ENCODE measurements at places on chromosomes 4 and X.

DNA sequence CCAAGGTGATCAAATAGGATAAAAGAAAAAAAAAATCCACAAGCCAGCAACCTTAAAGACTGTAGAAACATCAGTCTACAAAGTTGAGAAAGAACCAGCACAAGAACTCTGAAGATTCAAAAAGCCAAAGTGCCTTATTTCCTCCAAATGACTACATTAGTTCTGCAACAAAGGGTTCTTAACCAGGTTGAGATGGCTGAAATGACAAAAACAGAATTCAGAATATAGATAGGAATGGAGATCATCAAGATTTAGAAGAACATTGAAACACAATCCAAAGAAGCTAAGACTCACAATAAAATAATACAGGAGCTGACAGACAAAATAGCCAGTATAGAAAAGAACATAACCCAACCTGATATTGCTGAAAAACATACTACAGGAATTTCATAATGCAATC lies 156.5 kb upstream of the ZCCHC13 start:
- DNase-seq: no peak
- H3K4me1 ChIP-seq: no peaks in the 10 kb centered on the region
- no peaks in the 10 kb centered on the region for H3K27me3 ChIP-seq
- H3K27ac ChIP-seq: no peak overlapping the region

DNA sequence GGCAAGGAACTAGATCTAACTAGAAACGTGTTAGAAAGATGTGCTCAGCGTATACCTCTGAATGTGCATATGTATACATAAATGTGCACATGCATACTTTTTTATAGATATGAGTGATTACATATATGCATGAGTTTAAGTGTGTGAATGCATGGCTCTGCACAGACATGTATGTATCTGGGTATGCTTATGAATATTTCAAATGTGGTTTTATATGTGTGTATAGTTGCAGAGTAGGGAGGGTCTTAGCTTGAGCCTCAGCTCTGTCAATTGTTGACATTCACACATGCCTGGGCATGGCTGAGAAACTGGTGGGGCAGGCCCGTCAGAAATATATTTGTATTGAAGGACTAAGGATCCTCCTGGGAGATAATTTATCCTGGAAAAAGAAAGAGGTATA lies 31.1 kb downstream of the RAP2C start:
- no peaks in the 10 kb centered on the region for H3K36me3 ChIP-seq
- no peak for DNase-seq
- H3K4me3 ChIP-seq: no peak overlapping the region
- H3K27ac ChIP-seq: no peak overlapping the region
- no peaks in the 10 kb centered on the region for H3K27me3 ChIP-seq

GRCh38 chr4:110636171-110636679 lies 13.3 kb upstream of the PITX2 start:
- H3K4me3 ChIP-seq: peak overlapping the region; percentile 7
- H3K4me1 ChIP-seq: no peaks in the 10 kb centered on the region
- no peak for DNase-seq
- no peak overlapping the region for H3K27ac ChIP-seq
- H3K36me3 ChIP-seq: no peaks in the 10 kb centered on the region

- no peak for DNase-seq
- H3K36me3 ChIP-seq: peaks cover 3% of the 10 kb centered on the region
- H3K27ac ChIP-seq: no peak overlapping the region
- H3K4me1 ChIP-seq: no peaks in the 10 kb centered on the region
- H3K4me3 ChIP-seq: no peak overlapping the region
- H3K27me3 ChIP-seq: no peaks in the 10 kb centered on the region
Observed at GRCh38 chr4:129043523-129043922, 49.8 kb downstream of the SCLT1 start.

- H3K4me3 ChIP-seq: no peak overlapping the region
- DNase-seq: no peak
- no peaks in the 10 kb centered on the region for H3K4me1 ChIP-seq
- no peak overlapping the region for H3K27ac ChIP-seq
- H3K27me3 ChIP-seq: no peaks in the 10 kb centered on the region
Observed at GRCh38 chr4:82515705-82516104, 46.1 kb downstream of the TMEM150C start.

- H3K27ac ChIP-seq: peak overlapping the region; percentile 63
- H3K27me3 ChIP-seq: no peaks in the 10 kb centered on the region
- DNase-seq: peak; percentile 82
- no peak overlapping the region for H3K4me3 ChIP-seq
- no peaks in the 10 kb centered on the region for H3K36me3 ChIP-seq
- no peaks in the 10 kb centered on the region for H3K4me1 ChIP-seq
Observed at GRCh38 chr4:128386761-128387599, 99.4 kb upstream of the PGRMC2 start.

GRCh38 chr4:137998666-137999429 lies 243.3 kb downstream of the SLC7A11 start:
- DNase-seq: no peak
- H3K27me3 ChIP-seq: no peaks in the 10 kb centered on the region
- no peaks in the 10 kb centered on the region for H3K36me3 ChIP-seq
- no peaks in the 10 kb centered on the region for H3K4me1 ChIP-seq
- no peak overlapping the region for H3K4me3 ChIP-seq

- no peak for DNase-seq
- no peak overlapping the region for H3K27ac ChIP-seq
- no peaks in the 10 kb centered on the region for H3K27me3 ChIP-seq
- no peaks in the 10 kb centered on the region for H3K36me3 ChIP-seq
- H3K4me1 ChIP-seq: no peaks in the 10 kb centered on the region
Observed at GRCh38 chrX:69031971-69032391, 133.3 kb downstream of the PJA1 start.

DNA sequence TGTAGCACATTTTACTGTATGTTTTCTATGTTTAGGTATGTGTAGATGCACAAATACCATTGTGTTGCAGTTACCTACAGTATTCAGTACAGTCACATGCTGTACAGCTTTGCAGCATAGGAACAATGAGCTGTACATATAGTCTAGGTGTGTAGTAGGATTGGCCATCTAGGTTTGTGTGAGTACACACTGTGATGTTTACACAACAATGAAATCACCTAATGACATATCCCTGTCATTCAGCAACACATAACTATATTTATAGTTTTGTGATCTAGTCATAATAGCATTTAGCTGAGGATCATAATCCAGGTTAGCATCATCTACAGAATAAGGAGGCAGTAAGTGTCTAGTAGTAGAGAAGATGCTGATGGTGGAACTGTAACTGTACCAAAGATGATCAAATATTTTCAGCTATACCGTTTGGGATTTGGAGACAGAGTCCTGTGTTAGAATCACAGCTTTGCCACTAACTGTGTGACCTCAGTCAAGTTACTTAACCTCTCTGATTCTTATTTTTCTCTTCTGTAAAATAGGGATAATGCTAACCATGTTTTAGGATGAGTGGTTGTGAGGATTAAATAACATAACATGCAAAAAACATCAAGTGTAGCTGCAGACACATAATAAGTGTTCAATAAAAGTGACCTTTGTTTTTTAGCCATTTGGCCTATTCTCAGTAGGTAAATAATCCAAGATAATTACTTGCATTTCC lies 73.3 kb downstream of the LIMCH1 start:
- H3K36me3 ChIP-seq: no peaks in the 10 kb centered on the region
- DNase-seq: no peak
- H3K27ac ChIP-seq: no peak overlapping the region
- no peaks in the 10 kb centered on the region for H3K27me3 ChIP-seq
- peaks cover 2% of the 10 kb centered on the region for H3K4me1 ChIP-seq
- H3K4me3 ChIP-seq: no peak overlapping the region

DNA sequence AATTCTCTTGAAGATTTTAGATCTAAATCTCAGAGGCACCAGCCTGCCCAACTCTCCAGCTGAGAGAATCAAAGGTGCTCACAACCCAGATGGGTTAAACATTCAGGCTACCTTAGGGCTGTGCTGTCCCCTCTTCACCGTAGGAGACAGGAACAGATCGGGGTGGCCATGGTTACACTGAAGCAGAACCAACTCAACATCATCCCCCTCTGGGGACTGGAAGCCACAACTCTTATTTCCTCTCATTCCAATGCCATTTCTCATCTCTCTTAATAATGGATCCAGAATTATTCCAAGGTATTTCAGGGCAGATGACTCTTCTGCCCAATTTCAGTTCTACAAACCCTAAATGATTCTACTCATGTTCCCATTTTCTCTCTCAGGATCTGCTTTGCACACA lies 109.7 kb downstream of the NKX6-1 start:
- H3K4me3 ChIP-seq: no peak overlapping the region
- no peaks in the 10 kb centered on the region for H3K4me1 ChIP-seq
- no peaks in the 10 kb centered on the region for H3K36me3 ChIP-seq
- DNase-seq: no peak
- no peak overlapping the region for H3K27ac ChIP-seq

- H3K4me3 ChIP-seq: no peak overlapping the region
- DNase-seq: peak; percentile 42
- H3K27me3 ChIP-seq: no peaks in the 10 kb centered on the region
- H3K4me1 ChIP-seq: no peaks in the 10 kb centered on the region
- H3K36me3 ChIP-seq: peaks cover 21% of the 10 kb centered on the region
- peak overlapping the region; percentile 18 for H3K27ac ChIP-seq
Observed at GRCh38 chr4:87353592-87353991, 30.9 kb upstream of the HSD17B13 start.

- H3K36me3 ChIP-seq: no peaks in the 10 kb centered on the region
- H3K4me1 ChIP-seq: no peaks in the 10 kb centered on the region
Observed at GRCh38 chrX:86148024-86148511, at the start of gene DACH2. TSS of gene DACH2 (plus strand) at chrX:86148451.

- H3K4me3 ChIP-seq: no peak overlapping the region
- H3K36me3 ChIP-seq: no peaks in the 10 kb centered on the region
- H3K4me1 ChIP-seq: peaks cover 13% of the 10 kb centered on the region
- H3K27ac ChIP-seq: peak overlapping the region; percentile 34
Observed at GRCh38 chr4:2036327-2036726, 22.8 kb upstream of the NAT8L start.

DNA sequence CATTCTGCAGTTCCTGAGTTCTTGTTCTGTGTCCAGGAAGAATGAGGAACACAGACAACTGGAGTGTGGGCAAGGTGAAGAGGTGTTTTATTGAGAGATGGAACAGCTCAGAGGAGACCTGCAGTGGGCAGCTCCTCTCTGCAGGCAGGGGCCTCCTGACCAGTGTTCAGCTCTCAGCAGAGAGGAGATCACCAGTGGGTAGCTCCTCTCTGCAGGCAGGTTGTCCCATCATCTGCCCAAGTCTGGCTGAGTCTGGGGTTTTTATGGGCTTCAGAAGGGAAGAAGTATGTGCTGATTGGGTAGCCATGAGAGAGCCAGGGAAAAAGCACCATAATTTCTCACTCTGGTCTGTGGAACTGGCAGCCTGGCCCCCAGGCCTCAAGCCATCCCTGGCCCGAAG lies 56.0 kb upstream of the RASGEF1B start:
- peaks cover 10% of the 10 kb centered on the region for H3K4me1 ChIP-seq
- H3K27me3 ChIP-seq: no peaks in the 10 kb centered on the region
- H3K36me3 ChIP-seq: no peaks in the 10 kb centered on the region
- no peak overlapping the region for H3K4me3 ChIP-seq

- no peaks in the 10 kb centered on the region for H3K4me1 ChIP-seq
- H3K36me3 ChIP-seq: no peaks in the 10 kb centered on the region
- peak; percentile 4 for DNase-seq
- H3K27me3 ChIP-seq: no peaks in the 10 kb centered on the region
Observed at GRCh38 chr4:94995684-94996394, 238.1 kb downstream of the BMPR1B start.

GRCh38 chr4:126766241-126766640 lies 866.5 kb upstream of the INTU start:
- no peak for DNase-seq
- no peaks in the 10 kb centered on the region for H3K4me1 ChIP-seq
- no peaks in the 10 kb centered on the region for H3K36me3 ChIP-seq
- H3K27me3 ChIP-seq: no peaks in the 10 kb centered on the region

GRCh38 chr4:70505151-70505748 lies 13.1 kb upstream of the AMTN start:
- no peaks in the 10 kb centered on the region for H3K36me3 ChIP-seq
- peak; percentile 56 for DNase-seq
- no peaks in the 10 kb centered on the region for H3K27me3 ChIP-seq
- no peaks in the 10 kb centered on the region for H3K4me1 ChIP-seq
- no peak overlapping the region for H3K27ac ChIP-seq

- H3K4me3 ChIP-seq: no peak overlapping the region
- H3K36me3 ChIP-seq: no peaks in the 10 kb centered on the region
- no peaks in the 10 kb centered on the region for H3K4me1 ChIP-seq
- no peak for DNase-seq
- no peaks in the 10 kb centered on the region for H3K27me3 ChIP-seq
Observed at GRCh38 chrX:141945426-141945825, 41.7 kb downstream of the MAGEC1 start.

DNA sequence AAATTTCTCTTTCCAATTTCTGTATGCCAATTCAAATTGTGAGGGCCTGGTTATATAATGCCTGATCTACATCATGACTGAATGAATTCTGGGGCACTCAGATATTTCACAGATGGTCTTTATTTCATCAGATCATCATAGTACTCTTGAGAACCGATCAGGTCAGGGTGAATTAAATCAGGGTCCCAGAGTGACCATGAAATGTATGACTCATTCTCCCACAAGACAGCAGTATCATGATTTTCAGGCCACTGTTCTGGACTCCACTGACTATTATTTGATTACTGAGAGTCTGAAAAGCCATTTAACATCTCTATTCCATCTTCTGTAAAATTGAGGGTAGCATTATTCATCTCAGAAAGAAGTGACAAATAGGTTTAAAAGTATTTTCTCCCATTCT lies 471.5 kb downstream of the ADGRL3 start:
- no peaks in the 10 kb centered on the region for H3K27me3 ChIP-seq
- H3K36me3 ChIP-seq: no peaks in the 10 kb centered on the region
- H3K4me1 ChIP-seq: no peaks in the 10 kb centered on the region

DNA sequence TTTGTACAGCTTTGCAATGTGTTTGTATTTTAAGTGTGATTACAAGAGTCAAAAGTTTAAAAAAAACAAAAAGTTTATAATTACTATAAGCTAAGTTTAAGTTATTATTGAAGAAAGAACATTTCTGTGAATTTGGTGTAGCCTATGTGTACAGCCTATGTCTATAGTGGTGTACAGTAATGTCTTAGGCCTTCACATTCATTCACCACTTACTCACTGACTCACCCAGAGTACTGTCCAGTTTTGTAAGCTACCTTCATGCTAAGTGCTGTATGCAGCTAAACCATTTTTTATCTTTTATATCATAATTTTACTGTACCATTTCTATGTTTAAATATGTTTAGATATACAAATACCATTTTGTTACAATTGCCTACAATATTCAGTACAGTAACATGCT lies 182.3 kb downstream of the RPA4 start:
- no peak overlapping the region for H3K27ac ChIP-seq
- H3K27me3 ChIP-seq: no peaks in the 10 kb centered on the region
- DNase-seq: no peak
- no peak overlapping the region for H3K4me3 ChIP-seq
- H3K4me1 ChIP-seq: no peaks in the 10 kb centered on the region

GRCh38 chr4:2817701-2818350 lies 24.9 kb downstream of the SH3BP2 start:
- DNase-seq: peak; percentile 63
- peaks cover 2% of the 10 kb centered on the region for H3K4me1 ChIP-seq
- H3K36me3 ChIP-seq: peaks cover 45% of the 10 kb centered on the region
- peak overlapping the region; percentile 40 for H3K4me3 ChIP-seq
